Activated CD4-positive, alpha-beta T cell treated with anti-CD3 and anti-CD28 coated beads, Interleukin-10, Interleukin-2, amounts not matched to agents 100 ng/mL and 50 ng/mL, durations not matched to agents 16 hours and 8 hours (primary cell): ENCODE measurements at places on chromosomes 7 and 10.

- DNase-seq = no peak
Observed at GRCh38 chr7:139452958-139453672, 30.4 kb downstream of the KLRG2 start.

DNA sequence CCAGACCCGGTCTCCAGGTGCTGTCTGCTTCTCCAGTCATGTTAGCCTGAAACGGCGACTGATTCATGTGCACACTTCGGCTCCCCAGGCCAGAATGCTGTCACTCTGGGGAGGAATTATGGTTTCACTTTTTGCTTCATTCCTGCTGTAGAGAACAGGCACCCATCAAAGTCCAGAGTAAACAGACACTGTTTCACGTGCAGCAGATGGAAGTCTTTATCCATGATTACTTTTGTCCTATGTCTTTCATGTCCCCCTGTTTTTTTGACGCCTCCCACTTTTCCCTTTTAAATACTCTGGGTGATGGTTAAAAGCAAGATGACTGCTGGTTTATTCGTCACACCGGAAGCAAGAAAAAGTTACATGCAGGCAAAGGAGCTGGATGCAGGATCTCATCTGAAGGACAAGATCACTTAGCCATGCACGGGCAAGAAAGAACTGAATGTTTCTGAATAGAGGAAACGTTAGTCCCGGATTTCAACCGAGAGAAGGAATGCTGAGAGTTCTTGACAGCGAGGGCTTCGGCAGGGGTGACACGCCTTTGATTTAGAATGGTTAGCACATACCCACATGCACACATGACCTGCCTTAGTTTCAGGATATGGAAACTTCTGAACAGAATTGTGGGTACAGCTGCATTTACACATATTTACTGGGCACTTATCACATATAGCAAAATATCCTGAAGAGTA is 250.0 kb upstream of the KLF6 start:
- DNase-seq = peak; percentile 42

GRCh38 chr10:80090121-80090520 is 11.7 kb downstream of the TMEM254 start:
- DNase-seq = no peak

- DNase-seq = peak; percentile 78
Observed at GRCh38 chr10:130138479-130138866, 2.3 kb downstream of the GLRX3 start.

- no peak for DNase-seq
Observed at GRCh38 chr7:144500225-144500624, 96.7 kb upstream of the NOBOX start.

DNA sequence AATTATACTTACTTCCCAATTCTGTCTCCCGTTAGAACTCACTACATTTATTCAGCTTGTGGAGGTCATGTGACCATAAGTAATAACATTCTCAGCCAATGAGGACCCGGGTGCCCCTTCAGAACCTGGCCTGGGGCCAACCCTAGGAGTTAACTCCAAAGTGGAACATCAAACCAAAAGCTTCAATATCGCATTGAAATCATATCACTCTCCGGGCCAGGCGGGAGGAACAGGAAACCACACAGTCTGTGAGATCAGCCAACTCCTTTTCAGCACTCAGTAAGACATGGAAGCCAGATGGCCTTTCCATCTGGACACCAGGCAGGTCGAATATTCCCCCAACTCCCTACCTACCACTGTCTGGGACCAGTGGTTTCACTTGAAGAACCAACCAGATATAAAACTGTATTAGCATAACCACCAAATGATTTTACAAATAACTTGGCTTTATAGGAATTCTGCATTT is 5.5 kb downstream of the CREB3L2 start:
- peak; percentile 27 for DNase-seq

DNA sequence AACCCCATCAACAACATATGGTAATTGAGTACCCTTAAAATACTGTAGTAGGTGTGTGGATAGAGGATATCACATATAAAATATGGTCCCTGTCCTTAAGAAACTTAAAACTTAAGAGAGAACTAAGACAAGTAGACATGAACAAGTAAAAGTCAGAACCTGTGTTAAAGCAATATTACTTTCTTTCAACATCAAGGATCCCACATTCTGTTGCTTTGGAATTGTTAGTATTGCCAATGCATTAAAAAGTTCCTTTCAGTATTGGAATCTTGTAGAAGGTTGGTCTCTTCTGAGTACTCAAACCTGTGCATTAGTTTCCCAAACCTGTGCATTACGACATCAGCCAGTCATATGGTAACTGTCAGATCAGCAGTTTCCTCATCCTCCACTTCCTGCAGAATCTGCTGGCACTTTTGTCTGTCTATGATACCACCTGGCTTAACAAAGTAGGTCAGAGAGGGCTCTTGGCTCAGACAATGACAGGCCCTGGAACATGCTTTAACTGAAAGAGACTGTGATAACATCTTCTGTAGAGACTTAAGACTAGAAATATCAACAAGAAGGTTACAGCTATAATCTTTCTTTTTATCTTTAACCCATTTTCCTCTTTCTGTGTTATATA is 56.5 kb downstream of the CCDC71L start:
- DNase-seq = peak; percentile 74

GRCh38 chr7:138449580-138449979 is 10.5 kb upstream of the TRIM24 start:
- peak; percentile 26 for DNase-seq

- DNase-seq = no peak
Observed at GRCh38 chr7:95526128-95526738, 40.5 kb downstream of the ASB4 start.

GRCh38 chr7:2864999-2865670 is 21.0 kb upstream of the GNA12 start:
- DNase-seq = peak; percentile 79
